Myocyte (in vitro differentiated cells): ENCODE measurements at places on chromosomes 3 and 15. TPM values are rescaled to one million over a fixed set of nuclear protein-coding genes. Genes with fewer than 3 reads are reported as not detected.

CSPG5 gene
- total RNA-seq = 0.45 and 1.0 TPM in 2 replicates

TIPIN gene
- total RNA-seq = 6.3 and 7.8 TPM in 2 replicates

WHAMM gene
- 7.0 and 8.0 TPM in 2 replicates for total RNA-seq

CIAO2A gene
- total RNA-seq = 46.3 and 55.7 TPM in 2 replicates

DNA sequence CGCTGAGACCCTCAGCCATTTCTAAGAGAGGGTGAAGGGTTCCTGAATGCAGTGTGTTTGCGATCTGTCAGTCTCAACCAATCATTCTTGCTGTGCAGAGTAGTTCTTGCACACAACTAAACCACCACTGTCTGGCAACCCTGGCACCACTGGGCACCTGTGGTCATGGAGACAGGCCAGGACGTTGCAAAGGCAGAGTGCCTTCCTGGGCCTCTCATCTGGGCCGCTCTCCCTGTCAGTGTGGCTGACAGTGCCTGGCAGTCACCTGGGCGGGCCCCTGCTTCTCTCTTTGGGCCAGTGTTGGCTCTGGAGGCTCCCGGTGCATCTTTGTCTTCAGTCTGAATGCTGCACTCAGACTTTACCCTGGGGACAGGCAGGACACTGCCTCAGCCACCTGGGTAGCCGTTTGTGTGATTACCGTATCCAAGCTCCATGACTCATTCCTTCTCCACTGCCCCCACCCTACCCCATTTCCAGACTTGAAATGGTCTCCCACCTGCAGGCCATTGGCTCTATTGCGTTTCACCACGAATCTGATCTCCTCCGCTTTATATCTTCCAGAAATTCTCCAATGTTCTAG is 104.6 kb upstream of the KLF13 start:
- peak; percentile 31 for DNase-seq

GRCh38 chr15:70487387-70487740 is 276.0 kb downstream of the UACA start:
- no peak for DNase-seq
